Left ventricle myocardium inferior (tissue), 1 donor: ENCODE measurements at places on chromosomes 2 and 18. TPM values are rescaled to one million over a fixed set of nuclear protein-coding genes. Genes with fewer than 3 reads are reported as not detected.

The ASXL3 gene
- 6.7 TPM for total RNA-seq

The ERBB4 gene
- 8.3 TPM for total RNA-seq

The CNRIP1 gene
- 8.0 TPM for total RNA-seq

The SIX3 gene
- total RNA-seq: not detected

The UBE2E3 gene
- 53.5 TPM for total RNA-seq

The MAP2 gene
- 6.2 TPM for total RNA-seq
